ENCODE measurements at places on chromosomes 1 and 21.

DNA sequence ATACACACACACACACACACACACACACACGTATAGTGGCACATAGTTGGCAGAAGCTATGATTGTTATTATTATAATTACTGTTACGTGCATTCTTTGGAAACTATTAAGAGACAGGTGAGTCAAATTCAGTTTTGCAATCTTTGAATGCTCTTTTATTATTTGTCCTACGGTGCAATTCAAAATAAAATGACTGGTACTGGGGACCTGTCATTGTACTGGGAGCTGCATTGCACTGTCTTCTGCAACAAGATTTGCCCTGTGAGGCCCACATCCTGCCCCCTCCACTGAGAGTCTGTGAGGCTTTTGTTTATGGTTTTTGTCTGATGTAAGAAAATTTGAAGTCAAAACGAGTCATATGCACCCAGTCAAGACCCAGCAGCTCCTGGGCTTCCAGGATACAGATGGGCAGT, 1.9 kb downstream of the LY9 start:
- no peak for DNase-seq

GRCh38 chr1:28582248-28582615, 9.8 kb upstream of the RAB42 start:
- peak; percentile 40 for DNase-seq

- no peak for DNase-seq
Measured at GRCh38 chr1:97136996-97137395, 415.4 kb downstream of the PTBP2 start.

DNA sequence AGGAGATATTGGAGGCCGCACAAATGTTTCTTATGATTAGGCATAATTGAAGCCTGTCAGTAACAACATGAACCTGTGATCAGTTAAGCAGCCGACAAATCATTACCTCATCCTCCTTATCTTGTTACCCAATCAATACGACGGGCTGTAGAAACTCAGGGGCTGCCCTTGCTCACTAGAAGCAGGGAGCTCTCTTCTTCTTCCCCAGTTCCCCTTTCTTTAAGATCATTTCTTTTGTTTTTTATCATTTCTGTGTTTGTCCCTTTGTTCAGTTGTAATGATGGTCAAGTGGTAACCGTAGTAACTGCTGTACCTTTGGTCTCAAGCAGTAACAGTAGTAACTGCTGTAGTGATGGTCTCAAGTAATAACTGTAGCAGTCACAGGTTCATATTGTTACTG, 13.8 kb upstream of the FCGR2A start:
- no peak for DNase-seq

GRCh38 chr1:97093741-97094140, 372.2 kb downstream of the PTBP2 start:
- peak; percentile 72 for DNase-seq

GRCh38 chr1:77978293-77978968, 441 bp downstream of the FUBP1 start:
- peak; percentile 93 for DNase-seq

DNA sequence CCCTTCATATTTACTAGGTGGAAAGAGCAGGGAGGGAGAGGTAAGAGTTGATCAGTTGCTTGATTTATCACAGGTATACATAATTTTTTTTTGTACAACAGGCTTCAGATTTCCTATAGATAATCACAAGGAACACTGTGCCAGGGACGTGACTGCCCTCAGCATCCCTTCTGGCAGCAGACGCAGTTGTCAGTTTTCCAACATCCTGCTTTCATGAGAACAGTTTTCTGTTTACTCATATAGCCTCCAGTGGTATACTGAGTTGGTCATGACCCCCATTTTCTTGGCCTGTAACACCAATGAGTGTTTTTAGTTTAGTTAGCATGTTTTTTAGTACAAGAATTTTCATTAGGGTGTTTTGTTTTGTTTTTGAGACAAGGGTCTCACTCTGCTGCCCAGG, 37.9 kb upstream of the PTPRF start:
- DNase-seq = no peak

- no peak for DNase-seq
Measured at GRCh38 chr1:223140611-223141405, 2.2 kb downstream of the TLR5 start.

GRCh38 chr1:93798291-93798690, 80.7 kb downstream of the DNTTIP2 start:
- DNase-seq = peak; percentile 91

DNA sequence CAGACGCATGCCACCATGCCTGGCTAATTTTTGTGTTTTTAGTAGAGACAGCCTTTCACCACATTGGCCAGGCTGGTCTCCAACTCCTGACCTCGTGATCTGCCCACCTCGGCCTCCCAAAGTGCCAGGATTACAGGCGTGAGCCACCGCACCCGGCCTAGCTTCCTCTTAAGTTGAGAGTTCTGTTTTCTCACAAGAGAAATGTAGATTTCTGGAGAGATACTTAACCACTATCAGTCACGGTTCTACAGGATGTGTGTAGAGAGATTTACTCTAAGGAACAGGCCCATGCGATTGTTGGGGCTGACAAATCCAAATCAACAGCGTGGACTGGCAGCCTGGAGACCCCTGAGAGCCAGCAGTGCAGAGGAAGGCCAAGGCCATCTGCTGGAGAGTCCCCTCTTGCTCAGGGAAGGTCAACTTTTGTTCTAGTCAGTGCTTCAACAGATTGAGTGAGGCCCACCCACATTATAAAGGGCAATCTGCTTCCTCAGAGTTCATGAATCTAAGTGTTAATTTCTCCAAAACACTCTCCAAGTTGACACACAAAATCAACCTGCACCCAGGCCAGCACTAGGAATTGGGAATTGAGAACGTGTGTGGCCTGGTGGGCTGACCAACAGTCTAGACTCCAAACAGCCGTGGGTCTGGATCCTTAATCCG, 38.7 kb downstream of the CHAF1B start:
- no peak for DNase-seq

DNA sequence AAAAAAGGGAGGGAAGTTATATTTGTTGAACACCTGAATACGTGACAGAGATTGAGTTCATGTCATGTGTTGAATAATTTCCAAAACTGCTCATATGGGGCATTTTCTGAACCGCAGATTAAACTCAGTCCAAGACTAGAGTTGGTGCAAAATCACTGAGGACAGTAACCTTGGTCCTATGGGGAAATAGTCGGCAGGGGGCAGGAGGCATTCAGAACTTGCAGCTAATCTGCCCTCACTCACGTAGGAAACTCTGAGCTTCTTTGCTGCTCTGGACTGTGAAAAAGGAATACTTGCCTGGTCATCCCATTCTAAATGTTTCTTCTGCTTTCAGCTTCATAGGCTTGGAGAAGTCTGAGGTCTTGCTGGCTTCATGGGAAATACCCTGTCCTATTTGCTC, 228.3 kb upstream of the ZP4 start:
- DNase-seq = no peak

- no peak for DNase-seq
Measured at GRCh38 chr21:35239811-35240219, 190.7 kb upstream of the RUNX1 start.

DNA sequence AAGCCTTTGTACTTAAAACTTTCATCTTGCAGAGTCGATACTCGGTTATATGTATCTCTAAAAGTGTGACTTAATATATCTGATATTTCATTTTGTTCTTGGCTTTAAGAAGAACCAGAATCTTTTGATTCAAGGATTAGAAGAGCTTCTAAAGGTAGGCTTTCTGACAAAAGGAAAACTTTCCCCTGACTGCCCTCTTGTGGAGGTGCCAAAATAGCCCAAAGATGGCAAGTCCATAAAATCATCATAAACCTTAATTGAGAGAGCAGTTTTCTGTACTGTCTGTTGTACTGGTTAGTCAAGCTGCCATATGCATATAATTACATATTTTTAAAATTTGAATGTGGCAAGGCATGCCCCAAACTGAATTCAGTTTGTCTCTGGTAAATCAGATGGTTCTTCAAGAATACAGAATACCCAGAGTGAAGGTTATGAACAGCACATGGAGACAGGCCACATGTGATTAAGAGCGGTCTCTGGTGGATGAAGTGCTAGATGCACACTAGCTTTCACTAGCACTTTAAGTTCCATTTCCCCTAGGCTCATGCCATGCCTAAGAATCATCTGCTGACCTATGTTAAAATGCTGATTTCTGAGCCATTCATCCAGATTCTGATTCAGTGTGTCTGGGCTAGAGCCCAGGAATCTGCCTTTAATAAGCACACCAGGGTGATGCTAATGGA, 27.7 kb upstream of the ELAVL4 start:
- no peak for DNase-seq

GRCh38 chr1:242454262-242455051, 70.0 kb downstream of the PLD5 start:
- peak; percentile 27 for DNase-seq

Measured in astrocyte (in vitro differentiated cells and primary cell).